ENCODE measurements at places on chromosomes 1 and 21.

GRCh38 chr1:109402025-109402424 is 4.3 kb upstream of the SORT1 start:
- no peak for DNase-seq

DNA sequence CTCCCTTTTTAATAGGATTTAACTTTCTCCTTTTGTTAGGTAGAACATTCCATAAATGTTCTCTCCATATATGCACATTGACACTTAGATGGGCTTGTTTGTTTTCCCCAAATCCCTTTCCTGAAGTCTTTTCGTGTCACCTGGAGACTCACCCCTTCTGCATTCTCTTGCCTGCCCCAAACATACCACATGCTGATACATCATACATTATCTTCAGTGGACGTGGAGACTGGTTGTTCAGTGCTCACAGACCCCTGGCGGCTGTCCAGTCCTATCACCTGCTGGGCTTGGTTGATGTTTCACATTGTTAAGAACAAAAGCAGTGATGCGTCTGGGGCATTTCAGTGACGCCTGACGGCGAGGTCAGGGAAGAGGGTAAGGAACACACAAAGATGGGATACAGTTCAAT is 22.2 kb downstream of the FMOD start:
- DNase-seq = no peak

DNA sequence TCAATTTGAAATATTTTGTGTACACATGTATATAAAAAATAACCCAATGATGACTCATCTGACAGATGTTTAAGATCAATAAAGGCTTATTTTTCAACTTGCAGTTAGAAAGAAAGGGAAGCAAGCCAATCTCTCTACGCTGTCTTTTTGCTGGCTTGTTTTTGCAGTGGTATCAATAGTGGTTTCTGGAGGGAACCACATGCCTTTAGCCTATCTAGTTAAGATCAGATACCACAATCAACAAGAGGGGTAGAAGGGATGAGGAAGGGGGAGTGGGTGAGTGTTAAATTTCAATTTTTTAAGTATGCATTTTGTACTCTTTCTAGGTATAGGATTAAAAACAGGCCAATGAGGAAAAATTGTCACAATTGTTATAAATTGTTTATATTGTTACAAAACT is 276.2 kb downstream of the KCNH1 start:
- peak; percentile 17 for DNase-seq

- peak; percentile 30 for DNase-seq
Measured at GRCh38 chr21:31088474-31088751, 50.1 kb upstream of the KRTAP19-8 start.

DNA sequence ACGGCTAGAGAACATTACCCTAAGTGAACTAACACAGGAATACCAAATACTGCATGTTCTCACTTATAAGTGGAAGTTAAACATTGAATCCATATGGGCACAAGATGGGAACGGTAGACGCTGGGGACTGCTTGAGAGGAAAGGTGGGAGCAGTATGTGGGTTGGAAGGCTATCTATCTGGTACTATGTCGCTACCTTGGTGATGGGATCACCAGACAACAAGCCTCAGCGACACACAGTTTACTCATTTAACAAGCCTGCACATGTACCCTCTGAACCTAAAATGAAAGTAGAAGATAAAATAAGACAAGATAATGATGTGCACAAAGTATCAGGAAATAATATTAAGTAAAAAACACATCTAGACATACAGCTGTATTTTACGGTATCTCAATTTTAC is 819 bp downstream of the PYHIN1 start:
- no peak for DNase-seq

DNA sequence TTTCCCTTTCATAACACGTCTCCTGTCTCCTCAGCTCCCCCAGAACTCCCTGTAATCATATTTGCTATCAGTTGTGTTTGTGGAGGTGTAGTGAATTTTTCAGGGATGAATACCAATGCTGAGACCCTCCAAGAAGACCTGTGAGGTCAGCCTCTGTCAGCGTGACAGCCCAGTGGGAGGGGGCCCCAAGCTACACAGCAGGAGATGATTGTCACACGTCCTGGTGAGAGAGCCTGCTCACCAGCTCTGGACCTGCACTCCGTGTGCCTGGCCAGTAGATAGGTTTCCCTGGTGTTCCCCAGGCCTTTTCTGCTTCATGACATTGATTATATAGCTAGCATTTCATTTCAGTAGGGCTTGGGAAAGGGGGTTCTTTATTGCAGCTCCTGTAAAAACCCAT is 421.5 kb downstream of the KIF26B start:
- DNase-seq = no peak

GRCh38 chr1:246214708-246215509 is 292.2 kb downstream of the SMYD3 start:
- peak; percentile 97 for DNase-seq

GRCh38 chr1:201015551-201016091 is 7.9 kb downstream of the KIF21B start:
- DNase-seq = peak; percentile 93

GRCh38 chr1:5961601-5962000 is 30.6 kb downstream of the NPHP4 start:
- DNase-seq = no peak

GRCh38 chr1:24503059-24503751 is 569 bp downstream of the RCAN3 start:
- DNase-seq = no peak

- peak; percentile 85 for DNase-seq
Measured at GRCh38 chr1:31181515-31182343, 58.0 kb downstream of the NKAIN1 start.

GRCh38 chr21:33008333-33009051 is 17.2 kb upstream of the OLIG2 start:
- DNase-seq = no peak

DNA sequence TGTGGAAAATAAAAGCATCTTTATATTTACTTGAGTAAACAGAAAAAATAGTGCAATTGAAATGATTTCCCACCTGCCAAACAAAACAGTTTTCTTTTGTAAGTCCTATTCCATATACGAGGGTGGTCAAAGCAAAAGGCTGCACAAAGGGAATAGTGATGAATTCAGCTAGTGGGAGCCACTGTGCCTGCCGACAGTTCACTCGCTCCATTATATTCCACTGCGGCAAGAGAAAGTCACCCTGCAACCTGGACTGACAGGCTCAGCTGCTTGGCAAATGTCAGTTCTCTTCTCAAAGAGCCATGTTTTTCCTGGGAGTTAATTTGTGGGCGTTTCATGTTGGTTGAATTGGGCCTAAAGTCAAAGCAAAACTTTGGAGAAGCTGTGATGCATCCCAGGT is 145.4 kb downstream of the LMO4 start:
- no peak for DNase-seq

DNA sequence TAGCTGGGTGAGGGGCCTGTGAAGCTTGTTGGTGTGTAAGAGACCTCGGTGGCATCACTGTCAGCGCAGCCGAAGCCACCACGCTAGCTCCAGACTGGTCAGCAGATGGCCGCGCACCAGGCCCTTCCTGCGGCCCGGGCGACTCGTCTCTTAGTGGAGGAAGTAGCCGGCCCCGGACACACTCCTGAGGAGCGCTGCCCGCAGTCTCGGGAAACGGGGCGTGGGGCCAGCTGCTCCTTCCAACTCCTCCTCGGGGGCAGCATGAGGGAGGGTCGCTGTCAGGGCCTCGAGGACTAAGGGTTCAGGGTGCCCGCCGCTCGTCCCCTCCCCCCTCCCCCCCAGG is 20.4 kb downstream of the H3-3A start:
- DNase-seq = peak; percentile 53

- no peak for DNase-seq
Measured at GRCh38 chr1:222546548-222547259, 1.2 kb downstream of the HHIPL2 start.

GRCh38 chr1:192539297-192540092 is 36.1 kb upstream of the RGS1 start:
- no peak for DNase-seq

DNA sequence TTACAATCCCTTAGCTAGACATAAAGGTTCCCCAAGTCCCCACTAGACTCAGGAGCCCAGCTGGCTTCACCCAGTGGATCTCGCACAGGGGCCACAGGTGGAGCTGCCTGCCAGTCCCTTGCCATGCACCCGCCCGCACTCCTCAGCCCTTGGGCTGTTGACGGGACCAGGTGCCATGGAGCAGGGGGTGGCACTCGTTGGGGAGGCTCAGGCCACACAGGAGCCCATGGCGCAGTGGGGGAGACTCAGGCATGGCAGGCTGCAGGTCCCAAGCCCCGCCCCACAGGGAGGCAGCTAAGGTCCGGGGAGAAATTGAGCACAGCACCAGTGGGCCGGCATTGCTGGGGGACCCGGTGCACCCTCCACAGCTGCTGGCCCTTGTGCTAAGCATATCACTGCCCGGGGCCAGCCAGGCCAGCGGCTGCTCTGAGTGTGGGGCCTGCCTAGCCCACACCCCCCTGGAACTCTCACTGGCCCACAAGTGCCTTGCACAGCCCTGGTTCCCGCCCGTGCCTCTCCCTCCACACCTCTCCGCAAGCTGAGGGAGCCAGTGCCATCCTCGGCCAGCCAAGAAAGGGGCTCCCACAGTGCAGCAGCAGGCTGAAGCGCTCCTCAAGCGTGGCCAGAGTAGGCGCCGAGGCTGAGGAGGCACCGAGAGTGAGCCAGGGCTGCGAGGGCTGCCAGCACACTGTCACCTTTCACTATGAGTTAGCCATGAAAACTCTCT is 117.8 kb downstream of the LIPI start:
- DNase-seq = no peak

DNA sequence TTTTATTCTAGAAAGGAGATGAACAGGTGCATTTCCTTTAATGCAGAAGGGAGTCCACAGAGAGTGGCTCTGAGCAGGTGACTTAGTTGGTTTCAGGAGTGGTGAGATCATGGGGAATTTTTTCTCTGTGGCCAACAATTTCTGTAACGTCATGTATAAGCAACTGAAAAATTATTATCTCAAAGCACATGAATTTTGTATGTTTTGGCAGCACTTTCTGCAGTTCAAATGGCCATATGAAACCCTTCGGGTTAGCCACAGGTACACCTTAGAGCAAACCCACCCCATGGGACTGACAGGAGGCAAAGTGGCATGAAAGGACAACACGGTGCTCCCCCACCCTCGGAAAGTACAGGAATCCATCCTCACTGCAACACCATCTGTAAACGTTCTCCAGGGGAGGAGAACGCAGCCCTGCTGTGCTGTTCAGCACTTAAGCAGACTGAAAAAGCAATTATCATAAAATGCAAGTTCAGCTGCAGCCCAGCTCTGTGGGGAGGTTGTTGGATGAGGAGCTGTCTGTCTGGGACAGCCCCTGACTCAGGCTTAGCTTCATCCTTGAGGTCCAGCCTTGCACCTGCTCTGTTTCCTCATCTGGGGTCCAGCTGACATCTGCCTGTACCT is 55.8 kb upstream of the CLDN14 start:
- no peak for DNase-seq

GRCh38 chr1:225573216-225573615 is 79.7 kb downstream of the ENAH start:
- no peak for DNase-seq

- DNase-seq = no peak
Measured at GRCh38 chr1:88188038-88188437, 496.0 kb upstream of the PKN2 start.

DNA sequence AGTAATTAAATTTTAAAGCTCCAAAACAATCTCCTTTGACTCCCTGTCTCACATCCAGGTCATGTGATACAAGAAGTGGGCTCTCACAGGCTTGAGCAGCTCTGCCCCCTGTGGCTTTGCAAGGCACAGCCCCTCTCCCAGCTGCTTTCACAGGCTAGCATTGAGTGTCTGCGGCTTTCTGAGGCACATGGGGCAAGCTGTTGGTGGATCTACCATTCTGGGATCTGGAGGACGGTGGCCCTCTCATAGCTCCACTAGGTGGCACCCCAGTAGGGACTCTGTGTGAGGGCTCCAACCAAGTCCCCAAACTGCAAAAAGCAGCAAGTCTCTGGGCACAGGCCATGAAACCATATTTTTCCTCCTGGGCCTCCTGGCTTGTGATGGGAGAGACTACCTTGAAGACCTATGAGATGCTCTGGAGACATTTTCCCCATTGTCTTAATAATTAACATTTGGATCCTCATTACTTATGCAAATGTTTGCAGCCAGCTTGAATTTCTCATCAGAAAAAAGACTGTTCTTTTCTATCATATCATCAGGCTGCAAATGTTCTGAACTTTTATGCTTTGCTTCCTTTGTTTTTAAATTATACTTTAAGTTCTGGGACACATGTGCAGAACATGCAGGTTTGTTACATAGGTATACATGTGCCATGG is 554.1 kb upstream of the OLFM3 start:
- DNase-seq = peak; percentile 33

DNA sequence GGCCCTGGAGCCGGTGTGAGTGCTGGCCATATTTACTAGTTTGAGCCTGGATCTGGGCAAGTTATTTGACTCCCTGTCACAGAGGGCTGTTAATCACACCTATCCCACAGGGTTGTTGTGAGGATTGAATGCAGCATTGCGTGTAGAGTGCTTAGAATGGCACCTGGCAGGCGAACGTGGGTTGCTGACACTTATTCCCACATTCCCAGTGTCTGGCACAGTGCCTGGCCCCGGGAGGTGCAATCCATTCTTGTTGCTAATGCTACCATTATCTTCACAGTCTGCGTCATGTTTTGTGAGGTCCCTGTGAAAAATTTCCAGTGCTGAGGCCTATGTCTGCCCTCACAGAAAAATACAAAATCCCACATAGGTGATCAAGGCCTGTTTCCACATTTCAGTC is 66.1 kb downstream of the CD2 start:
- no peak for DNase-seq

DNA sequence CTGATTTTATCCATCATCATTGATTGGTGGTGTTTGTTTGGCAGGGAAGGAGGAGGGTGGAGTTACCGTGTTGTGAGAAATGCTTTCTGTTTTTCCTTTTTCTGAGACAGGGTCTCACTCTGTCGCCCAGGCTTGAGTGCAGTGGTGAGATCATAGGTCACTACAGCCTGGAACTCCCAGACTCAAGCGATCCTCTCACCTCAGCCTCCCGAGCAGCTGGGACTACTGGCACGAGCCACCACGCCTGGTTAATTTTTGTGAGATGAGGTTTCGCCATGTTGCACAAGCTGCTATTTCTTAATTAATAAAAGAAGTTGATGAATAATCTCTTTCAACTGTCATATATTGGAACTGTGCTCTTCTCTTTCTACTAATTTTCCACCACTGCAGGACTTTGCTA is 44.3 kb downstream of the HUNK start:
- no peak for DNase-seq

Data from hematopoietic multipotent progenitor cell treated with erythropoietin and hydrocortisone succinate and interleukin-3 and kit ligand, for 4 days (in vitro differentiated cells).